Stimulated activated CD8-positive, alpha-beta memory T cell treated with anti-CD3 and anti-CD28 coated beads, Interleukin-7, amount 100 ng/mL, for 1 hour (primary cell): ENCODE measurements at places on chromosomes 2 and 18.

DNA sequence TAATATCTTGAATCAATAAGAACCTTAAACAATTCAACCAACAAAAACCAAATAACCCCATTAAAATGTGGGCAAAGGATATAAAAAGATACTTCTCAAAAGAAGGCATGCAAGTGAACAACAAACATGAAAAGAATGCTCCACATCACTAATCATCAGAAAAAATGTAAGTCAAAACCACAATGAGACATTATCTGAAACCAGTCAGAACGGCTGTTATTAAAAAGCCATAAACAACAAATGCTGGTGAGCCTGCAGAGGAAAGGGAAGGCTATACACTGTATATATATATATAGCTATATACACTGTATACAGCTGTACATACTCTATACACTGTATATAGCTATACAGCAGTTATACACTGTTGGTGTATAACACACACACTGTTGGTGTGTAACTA is 47.8 kb upstream of the GALNT13 start:
- DNase-seq, result no peak

DNA sequence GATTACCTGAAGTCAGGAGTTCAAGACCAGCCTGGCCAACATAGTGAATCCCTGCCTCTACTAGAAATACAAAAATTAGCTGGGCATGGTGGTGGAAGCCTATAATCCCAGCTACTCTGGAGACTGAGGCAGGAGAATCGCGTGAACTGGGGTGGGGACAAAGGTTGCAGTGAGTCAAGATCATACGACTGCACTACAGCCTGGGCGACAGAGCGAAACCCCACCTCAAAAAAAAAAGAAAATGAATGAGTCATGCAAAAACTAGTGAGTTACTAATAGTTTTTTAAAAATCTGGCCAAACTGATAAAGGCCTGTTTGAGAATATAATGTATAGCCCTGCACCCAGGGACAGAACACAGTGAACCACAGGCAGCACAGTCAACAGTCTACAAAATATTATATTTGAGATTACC is 17.5 kb downstream of the AFG3L2 start:
- no peak for DNase-seq

DNA sequence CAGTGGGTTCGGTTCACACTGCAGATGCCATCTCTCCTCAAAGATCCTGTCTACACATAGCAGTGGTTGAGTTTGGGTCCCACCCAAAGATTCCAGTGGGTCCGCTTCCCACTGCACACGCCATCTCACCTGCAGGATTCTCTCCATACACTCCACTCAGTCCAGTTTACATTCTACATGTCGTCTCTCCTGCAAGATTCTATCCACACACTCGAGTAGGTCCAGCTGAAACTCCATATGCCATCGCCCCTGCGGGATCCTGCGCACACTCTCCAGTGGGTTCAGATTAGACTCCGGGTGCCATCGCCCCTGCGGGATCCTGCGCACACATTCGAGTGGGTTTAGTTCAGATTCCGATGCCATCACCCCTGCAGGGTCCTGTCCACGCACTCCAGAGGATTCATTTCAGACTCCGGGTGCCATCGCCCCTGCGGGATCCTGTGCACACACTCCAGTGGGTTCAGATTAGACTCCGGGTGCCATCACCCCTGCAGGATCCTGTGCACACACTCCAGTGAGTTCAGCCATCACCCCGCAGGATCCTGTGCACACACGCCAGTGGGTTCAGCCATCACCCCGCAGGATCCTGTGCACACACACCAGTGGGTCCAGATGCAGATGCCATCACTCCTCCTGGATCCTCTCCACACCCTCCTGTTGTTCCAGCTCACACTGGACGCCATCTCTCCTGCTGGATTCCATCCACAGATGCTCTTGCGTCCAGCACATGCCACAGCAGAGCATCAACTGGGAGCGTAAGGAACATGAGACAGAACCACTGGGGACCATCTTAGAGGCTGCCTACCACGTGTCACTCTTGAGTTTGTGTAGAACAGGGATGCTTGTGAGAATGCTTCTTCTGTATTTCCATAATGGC is 3.0 kb upstream of the PXDN start:
- DNase-seq, result no peak

GRCh38 chr2:230130668-230131364 is 62.1 kb upstream of the SLC16A14 start:
- DNase-seq, result no peak

GRCh38 chr2:149972066-149972465 is 384.5 kb upstream of the MMADHC start:
- DNase-seq, result no peak

GRCh38 chr2:39024833-39025232 is 96.0 kb downstream of the SOS1 start:
- no peak for DNase-seq

DNA sequence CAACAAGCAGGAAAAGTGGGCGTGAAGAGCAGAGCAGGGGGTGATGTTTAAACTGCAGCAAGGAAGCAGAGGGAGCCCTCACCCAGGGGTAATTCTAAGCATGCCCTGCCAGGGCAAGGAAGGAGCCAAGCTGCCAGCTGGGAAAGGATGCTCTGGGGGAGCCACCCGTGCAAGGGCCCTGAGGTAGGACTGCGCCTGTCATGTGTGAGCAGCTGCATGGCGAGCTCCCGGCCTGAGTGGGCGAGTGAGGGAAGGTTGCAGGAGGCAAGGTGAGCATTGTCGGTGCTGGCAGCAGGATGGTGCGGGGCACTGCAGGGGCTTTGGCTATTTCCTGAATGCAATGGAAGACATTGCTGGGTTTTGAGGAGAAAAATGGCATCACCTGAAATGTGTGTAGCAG is 107.2 kb downstream of the COPS8 start:
- no peak for DNase-seq

DNA sequence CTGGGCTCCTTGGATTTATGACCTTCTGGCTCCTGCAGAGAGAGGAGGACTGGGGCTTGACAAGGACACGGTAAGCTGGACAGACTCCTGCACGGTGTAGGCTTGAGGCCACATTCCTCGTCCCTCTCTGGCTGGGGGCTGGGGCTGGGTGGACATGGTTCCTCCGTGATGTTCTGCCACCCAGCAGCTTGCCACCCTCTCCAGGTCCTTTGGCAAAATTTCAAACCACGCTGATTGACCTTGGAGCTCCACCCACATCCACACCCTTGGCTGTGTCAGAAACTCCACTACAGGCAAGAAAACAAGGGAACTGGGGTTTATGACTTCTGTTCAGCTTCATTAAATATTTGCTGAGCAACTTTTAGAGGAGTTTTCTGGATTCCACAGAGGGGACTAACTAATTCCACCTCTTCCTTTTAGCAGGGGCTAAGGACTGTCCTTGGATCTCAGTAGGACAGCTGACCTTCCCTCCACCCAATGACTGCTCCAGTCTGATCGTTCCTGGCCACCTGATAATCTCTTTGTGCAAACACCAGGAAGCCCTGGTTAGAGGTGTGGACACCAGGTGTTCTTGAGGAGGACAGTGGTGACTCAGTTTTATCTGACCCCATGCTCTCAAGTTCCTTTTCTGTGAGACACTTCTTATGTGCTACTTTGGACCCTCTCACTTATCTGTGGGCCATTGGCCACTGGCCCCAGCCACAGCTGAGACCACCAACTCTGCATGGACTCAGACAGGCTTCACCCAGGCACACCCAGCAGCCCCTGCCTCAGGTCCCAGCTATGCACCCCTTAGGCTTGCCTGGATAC is 29.3 kb downstream of the GPR55 start:
- no peak for DNase-seq

DNA sequence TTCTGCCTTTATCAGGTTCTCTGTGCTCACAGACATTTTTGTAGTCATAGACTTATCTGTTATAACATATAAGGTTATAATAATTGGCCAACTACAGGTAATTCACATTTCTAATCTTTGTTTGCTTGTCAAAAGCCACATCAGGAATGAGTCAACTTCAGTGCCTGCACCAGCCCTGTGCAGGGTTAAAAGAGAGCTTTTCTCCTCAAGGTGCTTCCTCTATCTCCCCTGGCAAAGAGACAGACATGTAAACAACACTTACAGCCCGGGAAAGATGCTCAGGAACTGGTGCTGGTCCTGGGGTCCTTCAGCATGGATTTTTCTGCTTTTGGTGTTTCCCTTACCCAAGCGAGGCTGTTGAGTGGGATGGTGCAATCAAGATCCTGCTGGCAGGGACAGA is 7.7 kb upstream of the EHD3 start:
- DNase-seq, result no peak

- no peak for DNase-seq
These were observed 437.0 kb upstream of the MEIS1 start for GRCh38 chr2:65997961-65998360.

GRCh38 chr2:204239411-204240165 is 303.0 kb downstream of the ICOS start:
- DNase-seq, result no peak

DNA sequence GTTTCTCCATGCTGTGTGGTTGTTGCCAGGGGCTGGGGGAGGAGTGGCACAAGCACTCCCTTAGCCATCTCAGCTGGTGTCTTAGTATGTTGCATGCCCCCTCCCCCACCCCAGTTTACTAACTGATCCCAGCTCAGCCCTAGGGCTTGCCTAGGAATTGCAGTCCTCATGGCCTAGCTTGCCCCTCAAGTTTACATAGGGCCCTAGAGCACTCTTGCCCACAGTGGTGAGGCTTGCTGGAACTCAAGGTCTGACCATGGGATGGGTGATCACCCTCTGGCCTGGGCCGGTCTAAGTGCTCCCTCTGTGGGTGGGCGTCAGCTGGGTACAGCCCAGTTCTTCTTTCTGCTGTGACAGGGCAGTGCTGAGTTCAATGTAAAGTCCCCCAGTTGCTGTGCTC is 156.1 kb upstream of the PIEZO2 start:
- DNase-seq, result no peak

GRCh38 chr2:44562737-44563136 is 201.0 kb downstream of the CAMKMT start:
- no peak for DNase-seq

DNA sequence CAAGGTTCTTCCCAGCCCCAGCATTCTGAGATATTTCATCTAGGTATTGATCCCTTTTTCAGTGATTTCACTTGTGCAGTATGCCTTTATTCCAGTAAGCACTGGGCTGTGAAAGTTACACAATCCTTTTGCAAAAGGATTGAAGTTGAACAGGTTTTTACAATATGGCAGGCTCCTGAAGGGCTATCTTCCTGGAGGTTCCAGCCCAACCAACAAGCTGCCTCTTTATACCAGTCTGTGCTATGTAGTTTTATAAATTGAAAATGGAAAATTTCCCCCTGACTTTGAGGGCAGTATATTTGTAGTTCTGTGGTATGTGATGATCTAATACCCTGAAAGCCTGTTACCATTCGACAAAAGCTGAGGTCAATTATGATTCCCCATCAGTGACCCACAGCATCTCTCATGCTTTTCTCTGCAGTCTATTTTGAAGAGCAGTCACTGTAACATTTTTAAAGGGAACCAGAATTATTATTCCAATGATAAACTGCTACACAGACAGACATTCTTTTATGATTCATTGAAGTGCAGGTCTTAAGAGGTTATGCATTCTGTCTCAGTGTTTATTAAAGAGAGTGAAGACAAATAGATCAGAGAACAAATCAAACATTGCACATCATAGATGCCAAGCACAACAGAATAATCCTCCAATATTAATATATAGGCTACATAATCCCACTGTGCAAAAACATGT is 35.2 kb upstream of the STPG4 start:
- DNase-seq, result no peak

DNA sequence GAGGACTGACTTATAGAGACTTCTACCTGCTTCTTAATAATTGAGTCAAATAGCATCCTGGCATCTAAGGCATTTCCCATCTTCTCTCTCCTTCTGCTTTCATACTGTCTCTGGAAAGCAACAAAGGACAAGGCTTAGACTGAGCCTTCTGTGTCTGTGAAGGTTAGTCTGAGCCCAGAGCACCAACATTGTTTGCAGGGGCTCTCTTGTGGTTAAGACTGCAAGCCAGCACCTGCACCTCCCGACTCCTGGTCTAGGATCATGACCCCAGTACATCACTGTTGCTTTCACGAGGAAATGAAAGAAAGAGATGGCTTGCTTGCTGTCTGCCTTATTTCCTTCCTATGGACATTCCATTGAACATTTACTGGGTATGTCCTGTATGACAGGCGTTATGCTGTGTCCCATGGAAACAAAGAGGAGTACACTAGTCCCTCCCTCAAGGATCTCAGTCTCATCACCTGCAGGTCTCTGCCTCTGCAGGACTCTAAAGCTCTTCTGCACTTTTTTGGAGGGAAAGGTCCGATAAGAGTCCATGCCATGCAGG is 315.8 kb upstream of the EPAS1 start:
- DNase-seq, result no peak

DNA sequence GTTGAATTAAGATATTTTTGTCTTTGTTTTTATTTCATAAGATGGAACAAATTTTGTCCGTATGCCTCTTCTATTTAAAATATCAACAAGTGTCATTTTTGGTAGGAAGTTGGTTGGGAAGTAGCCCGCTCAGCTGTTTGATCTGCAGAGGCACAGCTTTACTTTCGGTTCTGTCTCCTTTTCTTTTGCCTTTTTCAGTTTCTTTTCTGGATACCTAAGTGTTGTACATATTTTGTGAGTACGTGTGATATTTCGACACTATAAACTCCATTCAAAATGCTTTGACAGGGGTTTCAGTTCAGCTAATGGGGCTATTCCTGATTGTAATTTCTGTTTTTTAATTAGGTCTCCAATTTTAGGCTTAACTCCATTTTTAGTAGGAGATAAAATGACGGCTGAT is 1785.0 kb upstream of the LRRTM1 start:
- DNase-seq, result no peak

- no peak for DNase-seq
These were observed 10.0 kb downstream of the FAP start for GRCh38 chr2:162233197-162233596.

- DNase-seq, result no peak
These were observed 31.4 kb downstream of the FOSL2 start for GRCh38 chr2:28423856-28424605.

DNA sequence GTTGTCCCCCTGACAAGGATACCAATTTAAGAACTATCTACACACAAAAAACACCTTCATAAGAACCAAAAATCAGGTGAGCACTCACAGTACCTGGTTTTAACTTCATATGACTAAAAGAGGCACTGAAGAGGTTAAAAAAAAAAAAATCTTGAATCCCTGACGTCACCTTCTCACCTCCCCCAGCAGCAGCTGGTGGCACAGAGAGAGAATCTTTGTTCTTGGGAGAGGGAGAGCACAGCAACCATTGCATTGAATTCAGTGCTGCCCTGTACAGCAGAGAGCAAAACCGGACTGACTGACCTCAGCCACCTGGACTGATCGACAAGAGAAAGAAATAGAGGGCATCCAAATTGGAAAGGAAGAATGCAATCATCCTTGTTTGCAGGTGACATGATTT is 566.0 kb downstream of the TMX3 start:
- DNase-seq, result no peak

DNA sequence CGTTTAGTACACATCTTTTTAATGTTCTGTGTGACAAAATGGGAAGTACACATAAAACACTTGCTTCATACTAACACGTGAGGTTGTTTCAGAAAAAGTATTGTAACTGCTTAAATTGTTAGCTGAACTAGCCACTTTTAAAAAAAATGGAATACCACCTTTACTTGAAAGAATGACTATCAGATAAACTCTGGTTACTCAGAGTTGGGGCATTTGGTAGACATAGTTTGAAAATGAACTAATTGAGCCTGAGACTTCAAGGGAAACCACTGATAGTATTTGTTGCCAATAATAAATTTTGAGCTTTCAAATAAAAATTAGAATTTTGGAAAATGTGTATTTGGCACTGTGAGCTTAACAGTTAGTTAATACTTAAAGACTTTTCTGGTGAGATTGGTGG is 103.0 kb upstream of the FBXO11 start:
- DNase-seq, result no peak

- DNase-seq, result no peak
These were observed 77.0 kb upstream of the SERTAD2 start for GRCh38 chr2:64730551-64731262.
